ENCODE measurements at places on chromosomes 12 and 14.

DNA sequence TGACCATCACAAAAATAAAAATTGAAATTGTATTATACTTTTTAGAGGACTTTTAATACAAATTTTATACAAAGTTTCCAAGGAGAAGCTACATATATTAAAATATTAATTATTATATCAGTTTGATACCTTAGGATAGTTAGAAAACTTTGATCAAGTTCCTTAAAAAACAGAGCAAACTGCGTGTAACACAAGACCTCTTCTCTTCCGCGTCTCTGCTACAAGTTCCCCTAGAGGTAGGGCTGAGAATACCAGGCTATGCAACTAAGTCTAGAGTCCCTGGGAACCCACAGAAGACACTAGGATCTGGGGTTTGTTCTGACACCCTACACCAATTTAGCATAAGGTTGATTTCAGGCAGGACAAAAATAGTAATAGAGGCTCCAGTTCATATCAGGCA is 319.0 kb downstream of the FOXG1 start:
- DNase-seq = no peak

- DNase-seq = no peak
Measured at GRCh38 chr12:23399402-23399933, 550.0 kb downstream of the SOX5 start.

DNA sequence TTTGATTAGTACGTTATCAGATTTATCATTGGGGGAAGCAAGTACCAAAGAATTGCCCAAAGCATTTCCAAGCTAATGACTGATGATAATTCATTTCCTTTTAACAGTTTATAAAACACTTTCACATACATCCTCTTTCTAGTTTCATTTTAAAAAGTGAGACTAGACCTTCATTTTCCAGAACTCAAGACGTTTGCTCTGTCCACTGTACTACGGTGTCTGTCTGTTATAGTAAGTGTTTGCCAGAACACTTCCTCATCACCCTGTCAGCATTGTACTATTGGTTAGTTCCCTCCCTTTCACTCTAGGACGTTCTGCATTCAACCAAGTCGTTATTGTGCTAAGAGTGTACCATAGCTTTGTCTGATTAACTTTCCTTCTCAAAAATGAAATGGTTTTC is 81.7 kb upstream of the TMEM263 start:
- no peak for DNase-seq

DNA sequence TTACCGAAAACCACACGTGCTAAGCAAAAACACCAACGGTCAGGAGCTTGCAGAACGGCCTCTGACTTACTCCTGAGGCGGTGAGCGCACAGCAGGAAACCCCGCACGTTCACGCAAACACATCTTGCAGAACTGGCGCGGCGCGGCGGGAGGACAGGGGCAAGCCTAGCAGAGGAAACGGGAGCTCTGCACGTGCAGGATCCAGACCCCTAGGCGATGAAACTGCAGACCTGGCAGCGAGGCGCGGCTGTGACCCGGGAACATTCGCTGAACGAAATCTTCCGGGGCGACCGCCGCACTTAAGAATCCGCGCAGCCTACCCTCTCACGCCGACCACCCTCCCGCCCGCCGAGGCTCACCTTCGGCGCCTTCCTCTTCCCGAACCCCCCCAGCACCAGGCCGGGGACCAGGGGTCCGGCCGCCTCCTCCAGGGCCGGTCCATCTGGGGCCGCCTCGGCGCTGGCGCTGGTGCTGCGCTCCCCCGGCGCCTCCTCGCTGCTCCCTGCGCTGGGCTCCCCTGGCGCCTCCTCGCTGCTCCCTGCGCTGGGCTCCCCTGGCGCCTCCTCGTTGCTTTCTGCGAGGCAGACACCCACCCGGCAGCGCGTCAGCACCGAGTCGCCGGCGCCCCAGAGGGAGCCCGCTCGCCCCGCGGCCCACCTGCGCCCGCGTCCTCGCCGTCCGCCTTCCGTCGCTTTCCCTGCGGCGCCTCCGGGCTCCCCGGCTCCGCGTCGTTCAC is 615 bp downstream of the DDX51 start:
- DNase-seq = no peak

DNA sequence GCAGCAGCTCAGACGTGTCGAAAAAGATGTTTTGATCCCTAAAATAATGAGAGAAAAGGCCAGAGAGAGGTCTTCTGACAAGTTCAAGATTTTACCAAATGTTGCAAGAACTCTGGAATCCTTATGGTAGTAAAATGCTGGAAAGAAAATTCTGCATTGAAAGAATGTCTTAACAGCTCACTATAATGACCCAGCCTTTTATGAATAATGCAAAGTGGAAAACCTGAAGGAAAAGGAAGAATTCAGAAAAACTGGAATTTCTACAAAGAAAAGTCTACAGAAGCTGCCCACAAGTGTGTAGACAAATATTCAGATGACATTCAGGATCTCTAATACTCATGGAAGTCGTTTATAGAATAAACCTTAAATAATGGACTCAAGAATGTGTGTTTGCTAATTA is 1.8 kb upstream of the CCDC88C start:
- no peak for DNase-seq

DNA sequence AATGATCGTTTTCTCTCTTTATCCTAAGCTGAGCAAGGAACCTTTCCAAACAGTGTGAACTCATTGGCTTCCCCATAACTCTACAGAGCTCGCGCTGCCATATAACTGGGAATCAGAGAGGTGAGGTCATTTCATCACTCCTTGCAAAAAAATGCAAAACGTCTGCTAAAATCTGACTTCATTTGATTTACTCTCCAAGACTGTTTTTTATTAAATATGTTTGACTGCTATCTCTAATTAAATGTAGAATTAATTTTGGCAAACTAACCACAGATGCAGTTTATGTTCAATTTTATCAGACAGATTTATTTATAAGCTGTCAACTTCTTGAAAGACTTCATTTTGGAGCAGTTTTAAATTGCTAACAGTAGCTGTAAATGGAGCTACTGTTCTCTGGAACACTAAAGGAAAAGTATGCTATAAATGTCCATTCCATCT is 131.6 kb upstream of the SOX5 start:
- DNase-seq = no peak

DNA sequence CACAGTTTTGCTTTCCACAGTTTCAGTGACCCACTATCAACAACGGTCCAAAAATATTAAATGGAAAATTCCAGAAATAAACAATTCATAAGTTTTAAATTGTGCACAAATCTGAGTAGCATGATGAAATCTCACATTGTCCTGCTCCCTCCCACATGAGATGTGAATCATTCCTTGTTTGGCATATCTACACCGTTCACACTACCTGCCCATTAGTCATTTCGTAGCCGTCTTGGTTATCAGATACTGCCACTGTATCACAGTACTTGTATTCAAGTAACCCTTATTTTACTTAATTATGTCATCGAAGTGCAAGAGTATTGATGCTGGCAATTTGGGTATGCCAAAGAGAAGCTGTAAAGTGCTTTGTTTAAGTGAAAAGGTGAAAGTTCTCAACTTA is 145.3 kb downstream of the SLC5A8 start:
- DNase-seq = no peak

- no peak for DNase-seq
Measured at GRCh38 chr12:112838731-112839130, 47.2 kb downstream of the RPH3A start.

Data from stimulated activated CD4-positive, alpha-beta T cell treated with anti-CD3 and anti-CD28 coated beads, Interleukin-12 subunit alpha, Interleukin-12 subunit beta, amount 100 ng/mL, for 4 hours (primary cell).